Head of caudate nucleus (tissue), 42 donors: ENCODE measurements at places on chromosomes 2 and 18.

DNA sequence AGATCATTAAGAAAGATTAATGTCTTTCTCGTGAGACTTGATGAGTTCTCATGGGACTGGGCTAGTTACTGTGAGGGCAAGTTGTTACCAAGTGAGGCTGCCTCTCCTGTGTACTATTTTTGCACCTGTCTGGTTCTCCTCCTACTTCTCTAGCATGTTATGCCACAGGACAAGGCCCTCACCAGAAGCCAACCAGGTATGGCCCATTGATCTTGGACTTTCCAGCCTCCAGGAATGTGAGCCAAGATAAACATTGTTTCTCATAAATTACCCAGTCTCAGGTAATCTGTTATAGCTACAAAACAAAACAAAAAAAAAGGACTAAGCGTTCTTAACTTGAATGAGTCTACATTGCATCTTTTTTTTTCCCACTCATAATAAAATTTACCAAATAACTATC, 184.1 kb downstream of the CDH7 start:
- no peak for DNase-seq

DNA sequence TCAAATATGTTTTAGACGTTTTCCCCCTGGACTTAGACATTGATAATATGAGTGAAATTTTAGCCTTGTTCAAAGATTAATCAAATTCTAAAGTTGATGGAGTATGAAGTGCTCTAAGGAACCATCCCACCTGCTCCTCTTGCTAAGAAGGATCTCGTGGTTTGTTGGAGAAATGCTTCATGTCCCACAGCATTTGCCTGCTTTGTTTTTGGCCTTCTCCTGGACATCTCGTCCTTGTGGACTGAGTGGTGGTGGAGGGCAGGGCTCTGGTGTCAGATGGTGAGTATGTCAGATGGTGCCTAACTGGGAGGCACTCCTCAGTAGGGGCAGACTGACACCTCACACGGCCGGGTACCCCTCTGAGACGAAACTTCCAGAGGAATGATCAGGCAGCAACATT, 39.7 kb upstream of the KCNE4 start:
- DNase-seq: no peak

DNA sequence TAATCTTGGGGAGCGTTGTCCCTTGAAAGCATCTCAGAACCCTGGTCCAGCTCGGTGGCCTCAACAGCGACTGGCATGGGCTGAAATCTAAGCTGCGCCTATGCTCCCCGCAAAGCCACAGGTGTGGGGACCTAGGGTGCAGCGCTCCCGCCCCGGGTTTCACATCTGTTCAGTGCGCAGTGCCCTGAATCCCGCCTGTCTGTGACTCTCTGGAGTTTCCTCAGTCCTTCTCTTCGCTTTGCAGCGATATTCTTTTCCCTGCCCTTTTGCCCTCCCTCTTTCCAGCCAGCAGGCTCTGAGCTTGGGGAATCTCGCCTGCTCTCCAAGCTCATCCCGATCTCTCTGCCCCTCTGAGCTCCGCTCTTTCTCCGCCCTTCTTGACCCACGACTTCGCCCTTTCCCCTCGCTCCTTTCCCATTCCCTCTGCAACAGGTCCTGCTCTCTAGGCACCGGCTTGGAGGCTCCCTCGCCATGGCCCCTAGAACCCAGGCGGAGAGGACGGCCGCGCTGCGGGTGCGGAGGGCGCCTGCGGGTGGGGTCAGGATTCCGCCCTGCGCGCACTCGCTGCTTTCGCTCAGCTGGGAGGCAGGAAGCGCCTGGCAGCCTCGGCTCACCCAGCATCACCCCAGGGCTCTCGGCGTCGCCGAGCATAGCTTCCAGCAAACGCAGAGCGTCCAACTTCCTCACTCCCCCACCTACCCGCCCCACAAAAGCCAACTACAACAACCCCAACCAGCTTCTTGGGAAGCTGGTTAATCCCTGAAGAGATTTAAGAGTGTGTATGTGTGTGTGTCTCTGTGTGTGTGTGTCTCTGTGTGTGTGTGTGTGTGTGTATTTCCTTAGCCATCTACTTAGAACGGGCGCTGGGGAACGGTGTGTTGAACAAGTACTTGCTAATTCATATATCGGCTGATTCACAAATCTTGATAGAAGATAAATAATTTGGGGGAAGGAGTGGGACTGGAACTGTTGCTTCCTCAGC, 1.1 kb downstream of the GRP start:
- DNase-seq: no peak

- no peak for DNase-seq
Observed at GRCh38 chr18:22987547-22988189, 54.5 kb downstream of the RBBP8 start.

- DNase-seq: no peak
Observed at GRCh38 chr18:11999429-11999828, 18.1 kb downstream of the IMPA2 start.

GRCh38 chr18:63376538-63376937, 9.5 kb upstream of the KDSR start:
- no peak for DNase-seq

GRCh38 chr2:158034198-158034866, 67.3 kb upstream of the UPP2 start:
- peak; percentile 45 for DNase-seq

DNA sequence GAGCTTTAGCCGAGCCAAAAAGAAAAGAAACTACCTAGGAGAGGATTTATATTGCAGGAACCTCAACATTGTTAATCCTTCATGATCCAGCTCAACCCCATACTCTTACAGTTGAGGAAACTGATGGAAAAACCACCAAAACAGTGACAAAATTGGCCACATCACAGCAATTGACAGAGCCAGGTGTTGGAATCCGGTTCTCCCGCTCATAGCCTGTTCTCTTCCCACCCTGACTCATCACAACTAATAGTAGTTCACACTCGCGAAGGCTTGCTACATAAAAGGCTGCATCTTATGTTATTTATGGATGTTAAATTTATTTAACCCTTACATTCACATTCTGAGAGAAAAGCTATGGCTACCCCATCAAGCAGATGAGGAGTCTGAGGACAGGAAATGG, 33.7 kb downstream of the SLC9A4 start:
- DNase-seq: no peak

GRCh38 chr2:18630941-18631340, 41.6 kb upstream of the NT5C1B start:
- DNase-seq: no peak

DNA sequence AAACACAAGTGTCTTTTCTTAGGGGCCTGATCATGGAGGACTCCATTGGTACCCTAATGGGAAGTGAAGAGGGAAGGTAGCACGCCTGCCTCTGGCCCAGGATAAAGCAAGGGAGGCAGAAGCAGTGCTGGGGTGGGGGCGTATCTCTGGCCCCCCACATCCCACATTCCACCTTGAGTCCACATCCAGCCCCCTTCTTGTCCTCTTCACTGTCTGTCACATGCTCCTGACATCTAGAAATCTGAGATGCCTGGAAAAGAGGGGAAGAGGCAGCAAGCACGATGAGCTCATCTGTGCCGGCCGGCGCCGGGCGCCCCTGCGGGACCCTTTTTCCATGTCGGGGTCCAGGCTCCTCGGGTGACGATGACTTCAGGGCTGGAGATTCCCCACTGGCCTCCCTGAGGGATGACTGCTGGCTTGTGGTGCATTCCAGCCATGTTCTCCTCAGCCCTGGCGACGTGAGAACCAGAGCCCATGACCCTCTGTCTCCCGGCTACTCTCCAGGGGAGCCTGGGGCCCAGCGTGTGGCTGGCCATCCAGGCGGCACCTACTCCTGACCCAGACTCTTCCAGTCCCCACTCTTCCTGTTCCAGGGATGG, 277.5 kb downstream of the DYSF start:
- DNase-seq: no peak

DNA sequence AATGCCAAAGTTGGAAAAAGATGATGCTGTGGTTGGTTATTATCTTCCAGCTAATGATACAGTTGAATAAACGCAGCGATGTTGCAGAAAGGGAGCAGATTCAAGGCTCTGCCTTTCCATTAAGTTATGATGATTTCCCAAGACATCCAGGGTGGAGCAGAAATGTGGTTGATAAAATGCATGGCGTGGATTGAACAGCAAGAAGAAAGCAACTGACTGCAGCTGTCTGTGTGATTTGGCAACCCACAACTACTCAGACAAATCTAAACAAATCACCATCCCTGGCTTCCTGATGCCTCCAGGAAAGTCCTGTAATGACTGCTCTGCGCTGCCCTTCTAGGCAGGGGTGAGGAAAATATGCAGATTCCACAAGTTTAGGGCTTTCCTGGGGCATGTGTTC, 166.3 kb downstream of the NRP2 start:
- DNase-seq: no peak

- DNase-seq: peak; percentile 35
Observed at GRCh38 chr2:160493227-160494028, at the start of gene RBMS1. Gene RBMS1 (minus strand): TSS chr2:160493807. CDS start chr2:160493363, 444 bp downstream.

DNA sequence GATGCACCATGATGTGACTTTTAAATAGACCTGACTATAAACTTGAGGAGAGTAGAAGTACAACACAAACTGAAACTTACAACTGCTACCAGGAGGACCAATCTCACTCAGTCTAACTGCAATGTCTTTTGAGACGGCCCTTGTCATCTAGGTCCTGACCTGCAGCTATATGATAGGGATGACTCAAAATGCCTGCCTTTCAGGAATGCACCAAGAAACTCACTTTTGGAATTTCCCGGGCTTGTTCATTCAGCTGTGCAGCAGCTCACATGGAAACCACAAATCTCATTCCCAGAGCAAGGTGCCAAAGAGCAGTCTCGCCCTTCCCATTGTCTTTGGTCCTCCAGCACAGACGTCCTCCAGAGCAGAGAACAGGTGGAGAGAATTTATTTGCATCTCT, 113.7 kb downstream of the SPOPL start:
- DNase-seq: no peak

- DNase-seq: no peak
Observed at GRCh38 chr2:222284466-222284865, 14.3 kb downstream of the PAX3 start.

DNA sequence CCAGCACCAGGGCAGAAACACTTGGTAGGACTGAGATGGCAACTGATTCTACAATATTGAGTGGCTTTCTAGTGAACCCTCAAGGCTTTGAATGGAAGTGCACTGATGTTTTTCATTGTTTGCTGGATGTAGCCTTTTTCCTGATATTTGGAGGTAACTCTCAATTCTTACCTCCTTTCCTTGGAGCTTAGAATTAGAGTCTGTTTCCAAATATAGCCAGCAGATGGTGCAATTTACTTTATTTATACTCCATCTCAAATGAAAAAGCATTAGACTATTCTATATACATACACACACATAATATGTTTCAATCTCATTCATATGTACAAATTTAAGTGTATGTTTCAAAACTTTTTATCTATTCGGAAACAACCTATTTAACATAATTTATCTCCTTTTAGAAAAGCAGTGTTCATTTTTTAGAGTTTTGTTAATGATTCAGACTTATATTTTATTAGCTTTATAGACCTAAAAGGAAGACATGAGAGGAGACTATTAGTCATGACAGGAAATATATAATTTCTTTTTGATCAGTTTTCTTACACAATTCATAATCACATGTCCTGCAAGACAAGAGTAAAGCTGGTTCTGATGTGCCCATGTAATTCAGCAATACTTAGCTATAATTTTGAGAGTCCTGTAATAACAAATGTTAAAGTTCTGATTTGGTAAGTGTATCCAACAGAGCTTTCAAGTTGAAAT, 124.8 kb downstream of the NUP35 start:
- no peak for DNase-seq

DNA sequence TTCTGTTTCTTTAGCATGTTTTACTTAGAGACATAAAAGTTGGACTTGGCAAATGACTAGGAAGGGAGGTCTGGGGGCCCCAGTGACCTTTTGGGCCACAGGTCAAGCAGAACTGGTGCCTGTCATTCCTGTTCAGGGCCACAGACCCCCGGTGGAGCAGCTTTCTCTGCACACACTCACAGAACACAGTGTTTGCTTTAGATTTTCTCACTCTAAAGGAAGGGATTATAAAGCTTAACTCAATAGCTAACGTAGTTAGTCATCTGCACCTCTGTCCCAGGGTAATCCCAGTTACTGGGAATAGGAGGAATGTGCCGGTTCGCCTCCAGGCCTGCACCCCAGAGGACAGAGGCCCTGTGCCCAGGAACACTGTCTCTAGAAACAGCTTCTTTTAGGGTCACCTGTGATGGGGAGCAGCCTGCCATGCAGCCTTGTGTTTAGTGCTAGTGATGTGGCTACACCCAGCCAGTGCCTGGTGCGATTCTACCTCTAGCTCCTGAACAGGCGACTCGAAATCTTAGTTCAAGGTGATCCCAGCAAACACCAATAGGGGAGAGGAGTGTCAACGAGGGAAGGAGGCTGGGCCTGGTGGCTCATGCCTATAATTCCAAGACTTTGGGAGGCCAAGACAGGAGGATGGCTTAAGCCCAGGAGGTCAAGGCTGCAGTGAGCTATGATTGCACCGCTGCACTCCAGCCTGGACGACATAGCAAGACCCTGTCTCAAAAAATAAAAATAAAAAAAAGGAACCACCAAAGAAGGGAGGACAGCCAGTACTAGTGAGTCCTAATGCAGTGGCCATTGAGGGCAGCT, 11.6 kb downstream of the SPATA3 start:
- no peak for DNase-seq
